NCI-H1930 (cell line): ENCODE measurements at places on chromosomes 16 and 17.

- no peak for DNase-seq
Observed at GRCh38 chr16:85266857-85267256, 154.6 kb upstream of the CIBAR2 start.

DNA sequence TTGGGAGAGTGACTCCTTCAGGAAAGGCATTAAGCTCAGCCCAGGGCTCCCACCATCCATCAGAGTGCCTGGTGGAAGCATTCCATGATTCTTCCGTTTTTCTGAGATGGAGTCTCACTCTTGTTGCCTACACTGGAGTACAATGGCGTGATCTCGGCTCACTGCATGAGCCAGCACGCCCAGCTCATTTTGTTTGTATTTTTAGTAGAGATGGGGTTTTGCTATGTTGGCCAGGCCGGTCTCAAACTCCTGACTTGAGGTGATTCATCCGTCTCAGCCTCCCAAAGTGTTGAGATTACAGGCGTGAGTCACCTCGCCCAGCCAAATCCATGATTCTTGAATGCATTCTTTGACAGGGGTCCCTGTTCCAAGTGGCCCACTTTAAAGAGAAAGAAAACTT is 23.1 kb downstream of the MIS12 start:
- no peak for DNase-seq

DNA sequence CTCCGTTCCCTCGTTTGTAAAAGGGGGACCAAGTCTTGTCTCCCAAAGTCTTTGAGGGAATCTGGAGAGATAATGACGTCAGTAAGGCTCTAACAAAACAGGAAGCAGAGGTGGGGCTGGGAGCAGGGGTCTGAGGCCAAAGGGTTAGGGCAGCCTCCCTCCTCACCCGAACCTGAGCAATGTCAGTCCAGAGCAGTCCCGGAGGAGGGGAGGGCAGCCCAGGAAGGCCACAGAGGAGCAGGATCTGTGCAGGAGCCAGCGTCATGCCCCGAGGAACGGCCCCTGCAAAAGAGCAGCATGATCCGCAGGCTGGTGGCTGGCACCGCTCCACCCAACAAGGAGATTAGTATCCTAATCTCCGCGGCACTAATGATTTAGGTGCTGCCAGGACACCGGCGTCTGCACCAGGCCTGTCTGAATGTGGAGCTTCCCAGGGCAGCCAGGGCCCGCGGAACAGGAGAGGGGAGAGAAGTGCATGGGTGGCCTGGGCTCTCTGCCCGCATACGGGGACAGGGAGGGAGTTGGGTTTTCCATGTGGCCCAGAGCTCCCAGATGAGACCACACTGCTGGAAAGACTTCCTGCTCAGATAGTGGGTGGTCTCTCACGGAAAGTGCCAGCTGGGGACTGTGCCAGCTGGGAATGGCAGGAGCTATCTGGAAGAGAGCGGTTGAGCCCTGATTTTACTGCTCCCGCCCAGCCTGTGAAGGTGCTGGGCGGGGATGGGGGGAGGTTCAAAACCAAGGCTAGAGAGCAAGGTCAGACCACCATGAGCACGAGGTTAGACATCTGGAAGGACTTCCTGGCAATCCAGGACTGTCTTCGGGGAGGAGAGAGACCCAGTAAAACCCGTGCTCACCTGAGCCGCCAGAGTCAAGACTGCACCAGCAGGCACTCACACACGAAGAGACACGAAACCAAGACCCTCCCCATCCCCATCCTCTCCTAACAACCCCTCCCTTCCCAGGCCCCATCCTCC is 11.0 kb upstream of the KRT17 start:
- DNase-seq = no peak

- no peak for DNase-seq
Observed at GRCh38 chr16:19882646-19883045, 2.0 kb downstream of the GPRC5B start.

DNA sequence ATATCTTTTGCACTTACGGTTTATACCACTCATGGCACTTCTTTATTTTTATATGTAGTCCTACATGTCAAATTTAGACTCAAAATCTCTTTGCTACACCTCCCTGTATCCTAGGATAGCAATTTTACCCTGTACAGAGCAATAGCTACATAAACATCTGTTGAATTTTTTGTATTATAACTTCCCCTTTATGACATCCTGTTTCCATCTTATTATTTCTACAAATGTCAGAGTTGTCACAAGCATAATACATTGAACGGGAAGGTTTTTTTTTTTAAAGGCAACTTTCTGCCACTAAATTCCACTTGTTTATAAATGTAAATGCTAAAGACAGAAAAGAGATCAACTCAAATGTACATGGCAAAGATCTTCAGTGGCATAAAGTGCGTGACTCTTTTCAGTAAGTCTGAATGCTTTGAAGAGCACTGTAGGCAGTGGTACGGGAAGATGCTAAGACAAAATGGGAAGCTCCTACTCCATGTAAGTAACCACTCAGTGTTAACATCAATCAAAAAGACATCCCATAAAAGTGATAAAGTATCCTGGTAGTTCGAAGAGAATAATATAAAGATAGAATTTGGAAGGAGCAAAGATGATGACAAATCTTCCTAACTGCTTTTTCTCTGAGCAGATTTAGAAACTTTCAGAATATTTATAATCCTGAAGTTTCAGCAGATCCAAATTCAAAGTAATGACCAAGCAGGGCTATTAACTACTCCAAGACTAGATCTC is 26.8 kb downstream of the GNA13 start:
- DNase-seq = no peak

DNA sequence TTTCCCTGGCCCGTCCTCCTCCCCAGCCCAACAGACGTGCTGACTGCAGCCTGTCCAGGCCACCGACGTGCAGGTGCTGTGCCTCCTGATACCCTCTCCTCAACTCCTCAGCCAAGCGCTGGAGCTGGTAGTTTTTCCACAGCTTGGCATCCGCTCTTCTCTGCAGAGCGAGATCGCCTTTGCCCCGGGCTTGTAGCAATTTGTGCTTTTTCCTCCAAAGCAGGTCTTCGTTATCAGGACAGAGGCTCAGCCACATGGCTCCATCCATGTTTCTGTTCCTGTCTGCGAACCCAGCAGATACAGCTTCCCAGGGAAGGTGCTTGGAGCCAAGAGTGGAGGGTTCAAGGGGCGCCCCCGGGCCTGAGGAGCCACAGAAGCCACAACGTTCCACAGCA is 10.9 kb downstream of the CEP295NL start:
- no peak for DNase-seq

DNA sequence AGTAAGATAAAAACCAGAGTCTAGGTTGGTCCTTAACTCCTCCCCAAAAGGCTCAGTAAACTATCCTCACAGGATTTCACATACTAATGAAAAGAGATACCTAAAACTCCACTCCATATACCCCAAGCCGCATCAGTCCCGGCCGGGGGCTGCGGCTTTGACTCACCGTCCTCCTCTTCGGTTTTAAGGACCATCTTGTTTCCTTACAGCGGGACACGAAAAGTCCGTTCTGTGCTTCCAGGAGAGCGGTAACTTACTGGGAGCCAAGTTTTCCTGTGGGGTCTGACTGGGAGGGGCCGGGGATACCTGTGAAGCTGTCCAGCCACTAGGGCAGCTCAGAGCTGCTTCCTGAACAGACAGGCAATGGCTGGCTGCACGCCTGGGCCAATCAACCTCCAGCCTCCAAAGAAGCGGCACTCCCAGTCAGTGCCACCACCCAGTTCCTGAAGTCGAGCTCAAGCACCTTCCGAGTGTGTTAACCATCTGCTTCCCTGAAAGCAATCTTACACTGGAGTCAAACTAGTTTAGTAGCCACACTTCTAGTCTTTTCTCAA is 45.5 kb downstream of the CYTH1 start:
- no peak for DNase-seq

DNA sequence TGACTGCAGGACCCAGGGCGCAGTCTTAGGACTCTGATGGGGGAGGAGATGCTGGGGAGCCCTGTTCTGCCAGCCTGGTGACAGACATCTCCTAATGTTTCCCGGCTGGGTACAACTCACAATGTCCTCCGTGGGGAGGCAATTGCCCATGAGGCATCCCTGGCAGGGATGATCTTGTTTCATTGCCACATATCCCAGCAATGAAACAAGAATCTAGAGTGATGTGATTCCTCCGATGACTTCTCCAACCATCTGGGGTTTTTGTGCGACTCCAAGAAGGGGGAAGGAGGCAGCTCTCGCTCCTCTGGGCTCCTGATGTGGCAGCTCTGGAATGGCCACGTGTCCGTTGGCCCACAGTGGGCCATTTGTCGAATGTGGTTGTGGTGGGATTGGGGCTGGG is 255.8 kb downstream of the SEC14L1 start:
- no peak for DNase-seq

DNA sequence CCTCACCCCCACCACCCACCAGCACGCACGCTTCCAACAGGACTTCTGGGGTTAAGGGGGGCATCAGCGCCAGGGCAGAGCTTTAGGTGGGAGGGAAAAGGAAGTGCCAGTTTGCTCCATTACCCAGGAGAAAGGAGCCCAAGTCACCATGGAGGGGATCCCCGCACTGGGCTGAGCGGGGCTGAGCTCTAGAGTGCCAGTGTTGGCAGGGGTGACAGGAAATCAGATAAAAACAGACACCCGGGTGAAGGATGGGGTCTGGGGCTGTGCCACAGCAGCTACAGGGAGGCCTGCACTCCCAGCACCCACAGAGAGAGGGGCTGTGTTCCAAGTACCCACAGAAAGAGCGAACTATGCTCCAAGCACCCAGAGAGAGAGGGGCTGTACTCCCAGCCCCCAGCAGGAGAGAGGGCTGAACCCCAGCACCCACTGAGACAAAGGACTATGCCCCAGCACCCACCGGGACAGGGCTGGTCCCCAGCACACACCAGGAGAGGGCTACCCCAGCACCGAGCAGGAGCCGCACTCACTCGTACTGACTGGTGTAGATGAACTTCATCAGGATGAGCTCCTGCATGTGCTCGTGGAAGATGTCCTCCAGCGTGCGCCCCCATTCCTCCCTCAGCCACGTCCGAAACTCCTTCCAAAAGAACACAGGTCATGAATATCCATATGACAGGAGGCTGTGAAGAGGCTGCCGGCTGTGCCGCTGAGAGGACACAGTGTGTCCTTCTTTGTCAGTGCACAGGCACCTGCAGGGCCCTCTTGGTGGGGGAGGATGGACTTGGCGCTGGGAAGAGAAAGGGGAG is 18.6 kb upstream of the C16orf95 start:
- DNase-seq = no peak

DNA sequence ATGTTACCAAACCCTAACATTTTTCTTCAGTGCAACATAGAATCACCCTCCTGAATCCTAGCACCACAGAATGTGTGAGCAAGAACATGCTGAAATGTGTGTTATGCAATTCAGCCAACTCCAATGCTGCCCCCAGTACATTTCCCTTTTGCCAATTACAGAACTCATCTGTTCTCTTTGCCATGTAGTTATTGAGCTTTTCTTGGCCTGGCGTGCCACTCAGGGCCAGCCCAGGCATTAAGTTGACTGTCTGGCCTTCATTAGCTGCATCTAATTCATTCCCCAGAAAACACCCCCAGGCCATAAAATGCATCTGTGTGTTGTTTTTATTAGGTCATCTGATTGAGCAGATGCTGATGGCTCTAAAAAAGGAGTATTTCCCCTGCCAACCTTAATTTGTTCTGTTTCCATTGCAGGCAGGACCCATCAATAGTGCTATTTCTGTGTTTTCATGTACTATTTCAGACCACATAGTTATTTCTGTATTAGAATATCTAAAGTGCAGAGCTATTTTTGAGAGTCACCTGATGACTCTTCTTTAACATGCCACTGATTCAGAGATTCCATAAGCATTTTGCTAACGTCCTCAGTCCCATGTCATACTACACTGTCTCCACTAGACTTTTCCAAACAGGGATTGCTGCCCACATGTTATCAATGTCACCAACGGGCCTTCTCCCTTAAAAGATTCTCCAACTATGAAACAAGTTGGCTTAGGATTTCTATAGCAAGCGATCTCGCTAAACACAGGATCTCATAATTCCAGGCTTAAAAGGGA is 969.7 kb downstream of the CDH11 start:
- no peak for DNase-seq

GRCh38 chr17:58529275-58529674 is 14.8 kb upstream of the MTMR4 start:
- no peak for DNase-seq

- no peak for DNase-seq
Observed at GRCh38 chr16:84367750-84368307, 509 bp upstream of the ATP2C2 start.

GRCh38 chr16:15749371-15749770 is 99.3 kb downstream of the NDE1 start:
- DNase-seq = no peak

GRCh38 chr17:80625627-80626026 is 81.0 kb downstream of the RPTOR start:
- DNase-seq = no peak

DNA sequence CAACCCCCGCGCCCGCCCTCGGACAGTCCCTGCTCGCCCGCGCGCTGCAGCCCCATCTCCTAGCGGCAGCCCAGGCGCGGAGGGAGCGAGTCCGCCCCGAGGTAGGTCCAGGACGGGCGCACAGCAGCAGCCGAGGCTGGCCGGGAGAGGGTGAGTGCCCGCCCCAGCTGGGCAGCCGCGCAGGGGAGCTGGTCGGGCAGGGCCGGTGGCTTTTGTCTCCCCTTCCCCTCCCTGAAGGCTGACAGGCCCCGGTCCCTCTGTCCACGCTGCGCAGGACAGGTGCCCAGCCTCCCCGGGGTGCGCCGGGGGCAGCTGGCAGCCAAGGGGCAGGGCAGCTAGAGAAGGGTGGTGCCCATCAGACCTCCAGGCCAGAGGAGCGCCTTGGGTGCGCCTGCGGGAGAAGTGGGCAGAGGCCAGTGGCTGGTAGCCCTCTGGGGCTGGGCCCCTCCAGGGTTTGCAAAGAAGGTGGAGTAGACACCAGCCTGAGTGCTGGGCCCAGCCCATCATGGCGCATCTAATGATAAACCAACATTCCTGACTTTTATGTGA is 278 bp downstream of the ITGB4 start:
- DNase-seq = no peak

DNA sequence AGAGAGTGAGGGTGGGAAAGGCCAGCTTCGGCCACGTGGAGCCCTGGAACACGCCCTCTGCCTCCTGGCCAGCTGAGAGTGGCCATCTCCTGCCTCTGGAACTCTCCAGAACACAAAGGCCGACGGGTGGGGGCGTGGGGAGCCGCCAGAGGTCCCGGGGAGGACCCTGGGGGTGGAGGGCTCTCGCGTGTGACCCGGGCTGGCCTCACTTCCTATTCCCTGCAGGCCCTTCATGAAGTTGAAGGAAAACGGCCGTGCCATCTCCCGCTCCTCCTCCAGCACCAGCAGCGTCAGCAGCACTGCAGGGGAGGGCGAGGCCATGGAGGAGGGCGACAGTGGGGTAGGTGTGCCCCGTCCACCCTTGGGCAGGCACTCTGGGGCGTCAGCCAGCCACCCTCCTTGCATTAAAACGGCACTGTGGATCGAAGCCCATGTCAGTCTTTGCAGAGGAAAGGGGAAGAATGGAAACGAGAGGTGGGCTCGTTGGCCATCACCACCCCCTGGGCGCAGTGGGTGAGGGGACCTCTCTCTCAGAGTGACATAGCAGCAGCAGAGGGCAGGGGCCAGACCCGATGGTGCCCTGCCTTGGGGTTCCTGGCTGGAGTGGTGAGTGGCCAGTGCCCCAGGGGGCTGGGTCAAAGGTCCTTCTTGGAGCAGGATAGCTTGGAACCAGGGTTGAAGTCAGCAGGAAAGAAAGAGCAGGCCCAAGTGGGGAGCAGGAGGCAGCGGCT is 37.1 kb downstream of the OR1D5 start:
- no peak for DNase-seq
